ENCODE measurements at places on chromosomes 5 and 9.
A peak's percentile ranks its signal among the peaks of the same experiment; 100 is the strongest.

GRCh38 chr5:98902733-98903132, 26.1 kb downstream of the CHD1 start:
- no peak for DNase-seq

GRCh38 chr5:55220433-55221185, 6.5 kb downstream of the MCIDAS start:
- DNase-seq: no peak

- DNase-seq: no peak
These were observed 945 bp downstream of the BTF3 start for GRCh38 chr5:73499187-73499586.

DNA sequence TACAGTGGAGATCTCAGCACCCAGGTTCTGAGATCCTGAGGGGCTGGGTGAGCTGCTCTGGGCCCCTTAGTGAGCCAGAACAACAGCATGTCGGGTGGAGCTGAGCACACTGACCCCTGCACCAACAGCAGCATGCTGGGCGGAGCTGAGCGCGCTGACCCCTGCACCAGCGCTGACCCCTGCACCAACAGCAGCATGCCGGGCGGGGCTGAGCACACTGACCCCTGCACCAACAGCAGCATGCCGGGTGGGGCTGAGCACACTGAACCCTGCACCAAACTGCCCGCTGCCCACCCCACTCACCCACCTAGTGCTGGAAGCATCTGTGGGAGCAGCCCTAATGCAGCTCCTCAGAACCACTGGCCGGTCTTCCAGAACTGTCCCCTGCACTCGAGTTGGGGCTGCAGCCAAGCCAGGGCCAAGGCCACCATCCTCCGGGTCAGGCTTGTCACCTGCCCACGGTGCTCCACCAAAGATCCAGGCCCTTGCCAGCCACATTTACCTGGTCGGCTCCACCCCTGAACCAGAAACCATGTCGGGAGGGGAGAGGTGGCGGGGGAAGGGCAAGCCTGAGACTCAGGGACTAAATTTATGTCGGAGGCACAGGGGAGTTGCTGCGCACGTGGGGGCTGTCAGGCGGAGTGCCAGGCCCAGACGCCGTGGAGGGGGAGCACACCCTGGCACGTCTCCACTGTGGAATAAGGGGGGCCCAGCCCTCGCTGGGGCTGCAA, 80.3 kb downstream of the ADAMTS2 start:
- DNase-seq: no peak

DNA sequence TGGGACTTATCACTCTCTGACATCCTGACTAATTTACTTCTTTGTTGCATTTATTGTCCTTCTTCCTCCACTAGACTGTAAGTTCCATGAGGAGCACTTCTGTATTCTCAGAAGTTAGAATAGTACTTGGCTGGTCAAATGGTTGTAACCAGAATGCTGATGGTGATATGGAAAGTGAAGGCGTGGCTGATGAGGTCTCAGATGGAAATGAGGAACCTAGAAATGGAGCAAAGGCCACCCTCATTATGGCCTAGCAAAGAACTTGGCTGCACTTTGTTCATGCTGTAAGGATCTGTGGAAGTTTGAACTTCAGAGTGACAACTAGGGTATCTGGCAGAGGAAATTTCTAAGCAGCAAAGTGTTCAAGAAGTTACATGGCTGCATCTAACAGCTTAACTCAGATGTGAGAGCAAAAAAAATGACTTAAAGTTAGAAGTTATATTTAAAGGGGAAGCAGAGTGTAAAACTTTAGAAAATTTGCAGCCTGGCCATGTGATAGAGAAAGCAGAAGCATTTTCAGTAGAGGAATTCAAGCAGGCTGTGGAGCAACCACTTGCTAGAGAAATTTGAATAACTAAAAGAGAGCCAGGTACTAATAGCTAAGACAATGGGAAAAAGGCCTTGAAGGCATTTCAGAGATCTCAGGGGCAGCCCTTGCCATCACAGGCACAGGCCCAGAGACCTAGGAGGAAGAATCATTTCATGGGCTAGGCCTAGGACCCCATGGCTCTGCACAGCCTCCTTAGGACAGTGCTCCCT, 14.9 kb upstream of the SLC22A5 start:
- no peak for DNase-seq

DNA sequence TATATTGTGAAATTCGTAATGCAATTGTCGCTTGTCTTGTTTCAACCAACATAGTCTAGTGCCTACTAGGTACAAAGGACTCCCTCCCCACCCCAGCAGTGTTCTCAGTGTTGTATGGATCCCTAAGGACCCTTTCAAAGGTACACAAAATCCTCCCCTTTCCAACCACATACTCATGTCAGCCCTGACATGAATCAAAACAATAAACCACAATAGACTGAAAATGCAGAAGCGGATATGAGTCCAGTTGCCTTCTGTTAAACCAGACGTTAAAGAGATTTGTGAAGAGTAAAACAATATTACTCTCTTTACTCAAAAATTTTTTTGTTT, 82.4 kb upstream of the IFNK start:
- DNase-seq: no peak

GRCh38 chr5:81146031-81146430, 87.1 kb upstream of the CKMT2 start:
- no peak for DNase-seq

- no peak for DNase-seq
These were observed 62.6 kb downstream of the PSMB7 start for GRCh38 chr9:124352616-124353015.

DNA sequence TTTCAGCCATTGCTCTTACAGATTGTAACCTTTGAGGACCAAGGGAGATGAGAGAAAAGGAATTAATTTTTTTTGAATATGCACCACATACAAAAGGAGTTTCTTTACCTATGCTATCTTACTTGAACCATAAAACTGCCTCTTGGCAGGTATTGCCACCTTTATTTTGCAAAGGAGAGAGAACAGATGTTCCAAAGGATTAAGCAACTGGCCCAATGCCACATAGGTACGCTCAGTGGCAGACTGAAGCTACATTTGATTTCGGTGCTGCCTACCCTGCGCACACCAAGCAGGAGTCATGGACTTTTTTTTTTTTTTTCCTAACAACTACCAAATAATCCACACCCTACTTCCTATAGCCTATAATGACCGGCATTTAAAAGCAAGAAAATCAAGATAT, 43.1 kb downstream of the SAXO1 start:
- DNase-seq: no peak

DNA sequence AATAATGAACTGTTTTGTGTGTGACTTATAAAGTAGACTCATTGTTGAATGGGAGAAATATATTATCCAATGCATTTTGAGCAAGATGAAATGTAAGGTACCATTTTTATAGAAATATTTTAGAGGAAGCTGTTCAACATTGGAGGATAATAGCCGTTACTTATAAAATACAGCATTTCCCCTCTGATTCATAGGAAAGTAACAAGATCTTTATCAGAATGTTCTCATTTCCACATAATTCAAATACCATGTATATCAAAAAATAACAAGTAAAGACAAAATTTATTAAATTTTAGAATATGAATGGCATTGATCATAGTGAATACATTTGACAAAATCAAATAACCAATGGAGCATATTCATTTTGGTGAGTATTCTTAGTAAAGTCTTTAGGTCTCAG, 346.7 kb upstream of the PTGER4 start:
- no peak for DNase-seq

DNA sequence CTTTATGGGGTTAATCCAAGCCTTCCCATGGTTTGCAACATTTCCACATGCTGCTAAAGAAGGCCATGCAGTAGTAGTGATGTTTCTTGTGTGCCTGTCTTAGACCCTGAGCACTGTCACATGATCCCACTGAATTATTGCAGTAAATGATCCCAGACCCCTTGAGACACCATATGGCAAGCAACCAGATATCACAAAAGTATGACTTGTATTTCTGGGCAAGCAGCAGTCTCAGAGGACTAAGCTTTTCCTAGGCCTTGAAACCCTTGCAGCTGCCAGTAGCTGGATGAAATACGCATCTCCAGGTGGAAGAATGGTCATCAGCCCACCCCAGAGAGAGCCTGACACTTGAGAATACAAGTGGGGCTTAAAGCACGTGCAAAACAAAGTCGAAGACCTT, 41.8 kb downstream of the CDO1 start:
- DNase-seq: no peak

GRCh38 chr9:34956648-34957047, 1.4 kb upstream of the PHF24 start:
- no peak for DNase-seq

- DNase-seq: no peak
These were observed 129.2 kb upstream of the ADRA1B start for GRCh38 chr5:159786901-159787691.

DNA sequence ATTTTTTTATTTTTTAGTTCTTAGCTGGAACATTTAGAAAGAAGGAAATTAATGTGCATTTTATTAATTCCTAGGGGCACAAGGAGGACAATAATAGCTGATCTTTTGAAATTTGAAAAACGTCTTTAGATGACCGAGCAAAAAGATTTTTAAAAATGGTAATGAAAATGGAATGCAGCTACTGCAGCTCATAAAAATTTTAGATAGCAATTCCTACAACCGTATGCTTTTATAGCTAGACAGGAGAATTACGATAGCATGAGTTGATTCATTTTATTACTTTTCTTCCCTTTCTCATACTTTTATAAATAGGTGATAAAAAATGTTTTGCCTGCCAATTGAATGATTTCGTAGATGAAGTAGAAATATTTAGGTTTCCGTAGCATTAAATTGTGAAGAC, 13.7 kb upstream of the RUFY1 start:
- DNase-seq: no peak

DNA sequence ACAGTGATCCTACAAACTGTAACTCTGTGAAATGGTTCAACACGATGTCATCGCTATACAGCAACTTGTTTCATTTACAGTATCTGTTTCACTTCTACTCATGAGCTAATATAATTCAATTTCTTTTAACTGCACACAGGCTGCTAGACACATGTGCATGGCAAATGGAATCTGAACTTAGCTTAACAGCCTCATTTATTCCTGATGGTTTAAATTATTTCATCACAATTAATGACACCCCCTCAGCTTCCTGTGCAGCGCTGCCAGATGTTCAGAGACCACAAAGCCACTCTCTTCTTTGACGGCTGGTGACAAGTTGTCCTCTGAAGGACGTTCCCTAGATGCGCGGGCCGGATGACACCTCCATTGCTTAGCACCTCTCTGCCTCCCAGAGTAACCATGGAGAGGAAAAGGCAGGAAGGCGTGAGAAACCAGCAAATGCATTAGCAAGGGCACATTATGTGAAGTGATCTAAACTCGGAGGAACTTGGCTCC, 191.1 kb downstream of the BNC2 start:
- DNase-seq: no peak

GRCh38 chr9:86300701-86301100, 18.4 kb upstream of the ISCA1 start:
- no peak for DNase-seq

DNA sequence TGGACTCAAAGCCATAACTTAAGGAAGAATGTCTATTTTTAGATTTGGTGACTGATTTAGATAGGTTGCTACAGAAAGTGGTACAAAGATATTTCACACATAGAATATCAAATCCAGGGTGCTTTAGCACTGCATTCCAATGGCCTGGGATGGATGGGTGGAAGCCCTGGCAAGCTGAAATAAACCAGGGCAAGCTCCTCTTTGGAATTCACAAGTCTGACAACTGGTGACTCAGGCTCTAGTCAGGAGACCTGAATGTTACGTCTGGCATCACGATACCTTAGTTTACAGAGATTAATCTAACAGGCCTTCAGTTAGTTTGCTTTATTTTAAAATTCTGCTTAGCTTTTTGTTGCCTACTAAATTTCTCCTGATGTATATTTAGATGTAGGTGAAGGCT, 144.0 kb downstream of the TMC1 start:
- peak; percentile 29 for DNase-seq

GRCh38 chr5:126499853-126500342, 76.7 kb downstream of the GRAMD2B start:
- DNase-seq: no peak

DNA sequence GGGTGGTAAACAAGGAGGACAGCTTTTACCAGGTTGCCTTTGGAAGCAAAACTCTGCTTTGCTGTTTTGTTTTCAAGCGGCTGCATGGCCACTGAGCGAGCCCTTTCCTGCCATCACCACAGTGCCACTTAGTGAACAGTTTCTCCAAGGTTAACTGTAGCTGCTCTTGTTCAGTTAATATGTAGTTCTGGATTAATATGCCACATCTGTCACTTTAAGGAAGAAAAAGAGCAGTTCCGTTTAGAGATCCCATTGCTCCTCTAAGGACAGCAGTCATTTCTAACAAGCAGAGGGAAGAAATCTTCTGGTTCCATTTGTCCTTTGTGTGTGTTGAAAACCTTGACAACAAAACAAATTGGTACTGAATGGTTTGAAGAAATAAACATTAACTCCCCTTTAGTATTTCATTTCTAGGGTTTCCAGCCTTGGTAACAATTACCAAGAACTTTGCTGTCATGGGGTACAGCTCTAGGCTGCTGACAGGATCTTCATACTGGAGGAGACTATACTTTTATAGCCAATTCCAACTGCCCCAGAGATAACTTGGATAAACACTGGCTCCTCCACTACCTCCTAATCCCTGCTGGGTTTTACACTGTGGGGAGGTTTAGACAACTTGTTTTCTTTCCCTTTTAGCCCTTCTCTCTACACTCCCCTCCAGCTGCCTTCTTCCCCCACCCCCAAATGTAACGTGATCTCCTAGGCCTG, 10.3 kb upstream of the ABL1 start:
- no peak for DNase-seq

DNA sequence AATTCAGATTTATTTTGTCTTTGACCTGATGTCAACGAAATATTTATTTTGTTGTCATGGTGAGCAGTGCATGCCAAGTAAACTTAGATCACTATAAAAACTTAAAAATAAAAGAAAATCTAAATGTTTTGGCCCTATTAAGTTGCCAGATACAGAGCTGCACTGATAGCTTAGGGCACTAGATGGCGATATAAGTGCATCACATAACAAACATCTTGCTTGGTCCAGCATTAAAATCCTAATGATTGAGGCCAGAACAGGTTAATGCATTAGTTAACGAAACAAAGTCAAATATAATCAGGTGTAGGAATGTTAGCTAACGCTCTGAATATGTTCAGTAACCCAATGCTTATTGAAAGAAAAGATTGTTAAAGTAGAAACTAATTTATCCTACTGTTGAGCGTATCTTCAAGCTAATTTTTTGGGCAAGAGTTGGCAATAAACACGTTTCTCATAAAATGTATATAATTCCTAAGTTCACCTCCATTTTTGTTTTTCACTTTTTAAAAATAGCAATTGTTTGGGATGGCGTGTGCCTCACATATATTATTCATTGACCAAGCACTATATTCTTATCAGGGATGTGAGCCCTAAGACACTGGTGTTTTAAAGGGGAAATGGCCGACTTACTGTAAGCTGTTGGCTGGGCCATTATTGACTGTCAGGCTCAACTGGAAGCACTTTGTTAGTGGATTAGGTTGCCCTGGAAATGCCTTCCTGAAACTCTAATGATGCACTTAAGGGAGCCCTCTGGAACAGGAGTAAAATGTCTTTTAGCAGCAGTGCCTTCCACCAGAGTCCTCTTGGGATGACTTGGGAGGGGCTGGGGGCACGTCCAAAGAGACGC, 33.3 kb downstream of the KCTD16 start:
- peak; percentile 26 for DNase-seq
